ENCODE measurements at places on chromosomes 5 and 9. TPM values are rescaled to one million over a fixed set of nuclear protein-coding genes. Genes with fewer than 3 reads are reported as not detected.

GRCh38 chr9:115730845-115731244, 422.7 kb upstream of the PAPPA start:
- no peaks in the 10 kb centered on the region for H3K36me3 ChIP-seq
- no peaks in the 10 kb centered on the region for H3K4me1 ChIP-seq
- no peak overlapping the region for H3K4me3 ChIP-seq
- no peak overlapping the region for H3K27ac ChIP-seq

GRCh38 chr5:76582230-76583162, 40.7 kb downstream of the F2RL2 start:
- H3K27ac ChIP-seq: peak overlapping the region; percentile 7
- DNase-seq: peak; percentile 13
- no peaks in the 10 kb centered on the region for H3K36me3 ChIP-seq
- no peak overlapping the region for H3K4me3 ChIP-seq
- peaks cover 4% of the 10 kb centered on the region for H3K27me3 ChIP-seq

DNA sequence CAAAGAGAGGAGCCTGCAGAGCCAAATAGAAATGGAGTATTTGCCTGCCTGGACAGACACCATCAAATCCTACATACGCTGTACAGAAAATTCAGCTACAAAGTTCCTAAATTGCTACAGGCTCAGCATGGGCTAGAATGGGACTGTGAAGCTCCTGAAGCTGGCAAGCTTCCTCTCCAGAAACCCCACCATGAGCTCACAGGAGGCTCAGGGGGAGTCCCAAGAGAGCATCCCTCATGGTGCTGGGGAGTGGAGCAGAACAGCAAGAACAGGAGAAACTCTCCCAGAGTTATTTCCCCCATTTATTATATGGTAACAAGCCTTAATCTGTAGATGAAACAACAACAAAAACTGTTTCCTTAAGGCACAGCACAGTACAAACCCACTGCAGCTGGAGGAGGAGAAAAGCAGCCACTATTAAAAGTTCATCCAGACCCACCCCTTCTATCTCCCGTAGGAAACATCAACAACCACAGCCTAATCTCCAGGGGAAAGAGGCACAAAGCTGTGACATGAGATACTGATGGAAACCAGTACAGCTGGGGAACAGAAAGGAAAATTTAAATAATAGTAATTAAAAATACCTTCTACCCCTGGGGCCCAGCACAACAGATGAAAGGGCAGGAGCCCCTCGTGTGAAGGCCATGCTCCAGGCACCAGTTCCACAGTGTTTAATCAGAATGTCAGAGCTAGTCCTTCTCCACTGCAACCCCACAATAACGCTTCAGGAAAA, 548.5 kb downstream of the MTRR start:
- no peaks in the 10 kb centered on the region for H3K4me1 ChIP-seq
- H3K36me3 ChIP-seq: no peaks in the 10 kb centered on the region
- no peak overlapping the region for H3K27ac ChIP-seq
- no peak overlapping the region for H3K4me3 ChIP-seq
- no peak for DNase-seq

DNA sequence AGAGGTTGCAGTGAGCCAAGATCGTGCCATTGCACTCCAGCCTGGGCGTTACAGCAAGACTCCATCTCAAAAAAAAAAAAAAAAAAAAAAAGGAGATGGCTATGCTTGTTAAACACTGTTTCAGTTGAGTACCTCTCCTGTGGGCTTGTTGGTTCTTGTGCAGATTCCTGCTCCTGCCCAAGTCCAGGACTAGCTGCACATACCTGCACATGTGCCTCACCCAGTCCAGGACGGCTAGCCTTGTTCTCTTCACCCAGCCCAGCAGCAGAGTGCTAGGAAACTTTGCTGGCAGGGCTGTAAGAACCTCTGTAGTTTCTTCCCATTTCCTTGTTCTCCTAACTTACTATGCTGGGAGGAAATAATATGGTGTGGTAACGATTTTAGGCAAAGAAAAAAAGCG, 234.1 kb upstream of the DMRT1 start:
- H3K4me1 ChIP-seq: no peaks in the 10 kb centered on the region
- H3K36me3 ChIP-seq: no peaks in the 10 kb centered on the region
- no peak overlapping the region for H3K27ac ChIP-seq
- H3K4me3 ChIP-seq: no peak overlapping the region
- DNase-seq: no peak
- H3K27me3 ChIP-seq: no peaks in the 10 kb centered on the region

- H3K27ac ChIP-seq: peak overlapping the region; percentile 32
- H3K27me3 ChIP-seq: no peaks in the 10 kb centered on the region
- H3K36me3 ChIP-seq: no peaks in the 10 kb centered on the region
- H3K4me3 ChIP-seq: no peak overlapping the region
- no peak for DNase-seq
These were observed 8.6 kb downstream of the SLC45A2 start for GRCh38 chr5:33975852-33976251.

GRCh38 chr9:136074706-136075105, 20.4 kb downstream of the NACC2 start:
- H3K27ac ChIP-seq: no peak overlapping the region
- peaks cover 4% of the 10 kb centered on the region for H3K36me3 ChIP-seq
- H3K27me3 ChIP-seq: no peaks in the 10 kb centered on the region
- peaks cover 8% of the 10 kb centered on the region for H3K4me1 ChIP-seq
- DNase-seq: peak; percentile 6

GRCh38 chr5:120657104-120657503, 193.0 kb downstream of the PRR16 start:
- no peaks in the 10 kb centered on the region for H3K27me3 ChIP-seq
- H3K4me1 ChIP-seq: no peaks in the 10 kb centered on the region
- H3K4me3 ChIP-seq: no peak overlapping the region
- no peak overlapping the region for H3K27ac ChIP-seq
- H3K36me3 ChIP-seq: no peaks in the 10 kb centered on the region

DNA sequence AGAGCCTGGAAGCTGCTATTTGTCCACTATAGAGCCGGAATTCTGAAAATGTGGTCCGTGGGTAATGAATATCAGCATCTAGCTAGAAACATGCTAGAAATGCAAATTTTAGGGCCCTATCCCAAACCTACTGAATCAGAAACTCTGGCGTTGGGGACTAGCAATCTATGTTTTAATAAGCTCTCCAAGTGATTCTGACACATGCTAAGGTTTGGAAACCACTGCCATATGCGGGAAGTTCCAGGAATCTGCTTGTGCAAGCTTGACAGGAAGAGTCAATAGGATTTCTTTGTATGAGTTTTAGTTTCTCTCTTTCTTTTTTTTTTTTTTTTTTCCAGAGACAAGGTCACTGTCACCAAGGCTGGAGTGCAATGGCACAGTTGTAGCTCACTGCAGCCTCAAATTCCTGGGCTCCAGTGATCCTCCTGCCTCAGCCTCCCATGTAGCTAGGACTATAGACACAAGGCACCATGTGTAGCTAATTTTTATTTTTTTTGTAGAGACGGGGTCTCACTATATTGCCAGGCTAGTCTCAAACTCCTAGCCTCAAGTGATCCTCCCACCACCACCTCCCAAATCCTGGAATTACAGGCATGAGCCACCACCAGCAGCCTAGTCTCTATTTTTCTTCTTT, 26.4 kb upstream of the CARNMT1 start:
- DNase-seq: no peak
- no peaks in the 10 kb centered on the region for H3K36me3 ChIP-seq
- no peaks in the 10 kb centered on the region for H3K27me3 ChIP-seq
- H3K4me3 ChIP-seq: no peak overlapping the region
- no peaks in the 10 kb centered on the region for H3K4me1 ChIP-seq

DNA sequence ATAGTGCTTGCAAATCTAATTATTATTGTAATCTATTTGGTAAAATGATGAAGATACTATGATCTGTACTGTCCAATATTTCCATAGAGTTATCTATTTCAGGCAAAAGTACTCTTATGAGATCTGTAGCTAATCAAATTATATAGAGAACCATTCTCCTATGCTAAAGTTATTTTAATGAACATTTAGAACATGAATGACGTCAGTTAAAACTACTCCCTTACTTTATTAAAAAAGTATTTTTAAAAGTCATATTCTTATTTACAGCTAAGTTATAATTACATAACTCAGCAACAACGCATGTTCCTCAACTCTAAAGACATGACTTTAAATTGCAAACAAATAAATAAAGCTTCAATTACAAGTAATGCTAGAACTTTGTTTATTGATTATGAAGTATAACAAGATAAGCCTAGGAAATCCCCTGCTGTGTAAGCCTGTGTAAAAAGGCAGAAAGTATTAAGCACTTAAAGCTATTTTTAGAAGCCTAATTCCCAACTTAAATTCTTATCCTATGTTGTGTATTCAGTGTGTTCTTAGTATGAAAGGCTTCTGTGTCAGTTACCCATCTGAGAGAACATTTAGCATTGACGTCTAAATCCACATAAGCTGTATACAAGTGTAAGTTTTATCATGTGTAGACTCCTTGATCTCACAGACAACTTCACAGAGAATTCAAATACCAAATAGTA, 285.7 kb downstream of the HCN1 start:
- no peak overlapping the region for H3K4me3 ChIP-seq
- no peaks in the 10 kb centered on the region for H3K4me1 ChIP-seq
- DNase-seq: no peak

DNA sequence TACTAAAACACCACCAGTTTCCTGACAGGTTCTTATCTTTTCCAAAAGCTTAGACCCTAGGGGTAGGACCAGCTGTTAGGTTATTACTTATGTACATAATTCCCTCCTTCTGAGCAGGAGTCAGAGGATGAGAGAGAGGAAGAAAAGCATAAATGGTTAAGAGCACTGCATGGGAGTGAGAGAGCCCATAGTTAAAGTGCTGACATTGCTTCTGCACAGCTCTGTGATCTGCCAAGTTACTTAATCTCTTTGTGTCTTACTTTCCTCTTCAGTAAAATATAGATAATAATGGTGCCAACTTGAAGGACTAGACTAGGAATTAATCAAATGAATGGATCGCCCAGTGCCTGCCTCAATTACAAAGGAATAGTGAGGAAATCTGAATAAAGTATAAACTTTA, 66.4 kb downstream of the NRG2 start:
- H3K4me3 ChIP-seq: no peak overlapping the region
- H3K27me3 ChIP-seq: no peaks in the 10 kb centered on the region
- no peaks in the 10 kb centered on the region for H3K36me3 ChIP-seq
- peaks cover 8% of the 10 kb centered on the region for H3K4me1 ChIP-seq
- H3K27ac ChIP-seq: no peak overlapping the region
- DNase-seq: no peak

- DNase-seq: no peak
- H3K27me3 ChIP-seq: no peaks in the 10 kb centered on the region
- peaks cover 68% of the 10 kb centered on the region for H3K36me3 ChIP-seq
- no peak overlapping the region for H3K27ac ChIP-seq
- H3K4me3 ChIP-seq: no peak overlapping the region
- H3K4me1 ChIP-seq: no peaks in the 10 kb centered on the region
These were observed 11.4 kb upstream of the MATR3 start for GRCh38 chr5:139282197-139282557.

GRCh38 chr9:135167849-135168655, 80.6 kb downstream of the OLFM1 start:
- no peak for DNase-seq
- no peaks in the 10 kb centered on the region for H3K36me3 ChIP-seq
- H3K4me3 ChIP-seq: no peak overlapping the region
- no peak overlapping the region for H3K27ac ChIP-seq
- H3K27me3 ChIP-seq: peaks cover 20% of the 10 kb centered on the region
- no peaks in the 10 kb centered on the region for H3K4me1 ChIP-seq

DNA sequence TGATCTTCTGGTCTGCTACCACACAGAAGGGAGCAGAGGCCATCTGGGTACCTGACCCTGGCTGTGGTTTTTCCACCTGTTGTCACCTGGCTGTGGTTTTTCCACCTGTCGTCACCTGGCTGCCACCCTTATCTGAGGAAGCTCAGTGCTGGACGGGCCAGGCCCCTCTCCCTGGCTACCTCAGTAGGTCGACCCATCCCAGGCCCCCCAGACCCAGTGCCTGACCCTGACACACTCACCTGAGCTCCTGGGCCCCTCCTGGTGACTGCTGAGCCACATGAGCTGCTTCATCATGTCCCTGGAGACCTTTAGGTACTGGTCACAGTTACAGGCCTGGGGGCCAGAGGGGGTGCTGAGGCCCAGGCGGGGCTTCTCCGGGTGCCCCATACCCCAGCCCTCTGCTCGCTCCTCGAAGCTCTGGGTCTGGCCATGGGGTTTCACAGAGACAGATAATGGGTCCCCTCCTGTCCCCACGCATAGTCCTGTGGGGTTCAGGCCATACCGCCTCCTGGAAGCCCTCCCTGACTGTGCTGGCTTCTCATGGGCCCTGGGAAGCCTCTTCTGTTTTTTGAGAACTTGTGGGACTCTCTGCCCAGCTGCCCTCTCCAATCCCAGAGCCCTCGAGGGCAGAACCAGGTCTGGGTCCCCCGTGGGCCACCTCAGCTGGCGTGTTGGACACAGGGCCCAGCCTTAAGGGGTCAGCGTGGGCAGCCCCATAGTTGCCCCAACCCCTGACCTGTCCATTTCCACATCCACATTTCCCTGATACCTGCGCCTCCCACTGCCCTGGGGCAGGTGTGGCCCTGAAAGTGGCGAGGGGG, 7.5 kb upstream of the NRARP start:
- peaks cover 3% of the 10 kb centered on the region for H3K27me3 ChIP-seq
- H3K4me1 ChIP-seq: peaks cover 47% of the 10 kb centered on the region
- no peak overlapping the region for H3K4me3 ChIP-seq
- H3K36me3 ChIP-seq: no peaks in the 10 kb centered on the region

DNA sequence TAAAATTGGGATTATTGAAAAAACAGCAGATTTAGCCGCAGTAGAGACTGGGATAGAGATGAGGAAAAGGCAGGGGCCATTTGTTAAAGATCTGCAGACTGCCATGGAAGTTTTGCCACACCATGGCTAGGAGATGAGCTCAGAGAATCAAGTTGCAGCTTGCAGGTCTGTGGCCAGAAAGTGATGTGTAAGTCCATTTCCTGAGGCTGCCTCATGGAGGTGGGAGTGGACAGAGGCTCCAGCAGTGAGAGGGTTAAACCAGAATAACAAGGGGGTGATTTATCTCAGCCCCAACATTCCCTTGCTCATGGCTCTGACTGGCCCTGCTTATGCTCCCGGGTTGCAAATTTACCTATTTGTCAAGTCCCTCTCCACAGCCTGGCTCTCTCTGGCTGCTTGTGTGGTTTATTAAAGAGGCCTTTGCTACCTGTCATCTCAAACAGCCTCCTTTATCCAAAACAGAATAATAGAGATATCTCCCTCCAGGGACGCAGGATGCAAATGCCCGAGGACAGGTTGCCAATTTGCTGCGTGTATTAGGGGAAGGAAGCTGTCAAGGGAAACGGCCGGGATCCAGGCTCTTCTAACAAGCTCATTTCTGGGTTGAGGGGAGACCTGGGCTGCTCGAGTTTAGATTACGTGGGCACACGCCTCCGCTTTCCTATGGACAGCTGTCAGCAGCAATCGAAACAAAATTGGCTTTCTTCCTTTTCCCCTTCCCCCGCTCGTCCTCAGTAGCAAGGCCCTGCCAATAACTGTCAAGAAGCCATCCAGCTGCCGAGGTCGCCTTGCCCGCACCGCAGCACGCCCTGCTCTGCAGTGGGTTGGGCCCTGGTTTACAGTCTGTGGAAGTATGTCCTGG, 72.8 kb upstream of the PITX1 start:
- no peaks in the 10 kb centered on the region for H3K4me1 ChIP-seq
- no peak overlapping the region for H3K27ac ChIP-seq
- peak; percentile 17 for DNase-seq

SV2C gene
- 0.20 TPM for total RNA-seq

PCDHA11 gene
- total RNA-seq: 0.08 TPM

SLC6A7 gene
- total RNA-seq: not detected

PCDHB15 gene
- 7.5 TPM for total RNA-seq

CARD9 gene
- 0.69 TPM for total RNA-seq

CD274 gene
- total RNA-seq: 12.9 TPM

LRRC26 gene
- total RNA-seq: not detected

DNAJA1 gene
- total RNA-seq: 52.7 TPM

PCDHGA9 gene
- 3.2 TPM for total RNA-seq

INSL4 gene
- not detected for total RNA-seq

PCDHB8 gene
- 2.0 TPM for total RNA-seq

PRRC1 gene
- 20.8 TPM for total RNA-seq

PARP8 gene
- 9.2 TPM for total RNA-seq

C9orf85 gene
- 9.5 TPM for total RNA-seq

Data from heart left ventricle (tissue), 16 donors.